Stimulated activated CD4-positive, alpha-beta T cell treated with anti-CD3 and anti-CD28 coated beads, Interleukin-12 subunit alpha, Interleukin-12 subunit beta, amount 100 ng/mL, for 4 hours (primary cell): ENCODE measurements at places on chromosomes 2 and 18.

DNA sequence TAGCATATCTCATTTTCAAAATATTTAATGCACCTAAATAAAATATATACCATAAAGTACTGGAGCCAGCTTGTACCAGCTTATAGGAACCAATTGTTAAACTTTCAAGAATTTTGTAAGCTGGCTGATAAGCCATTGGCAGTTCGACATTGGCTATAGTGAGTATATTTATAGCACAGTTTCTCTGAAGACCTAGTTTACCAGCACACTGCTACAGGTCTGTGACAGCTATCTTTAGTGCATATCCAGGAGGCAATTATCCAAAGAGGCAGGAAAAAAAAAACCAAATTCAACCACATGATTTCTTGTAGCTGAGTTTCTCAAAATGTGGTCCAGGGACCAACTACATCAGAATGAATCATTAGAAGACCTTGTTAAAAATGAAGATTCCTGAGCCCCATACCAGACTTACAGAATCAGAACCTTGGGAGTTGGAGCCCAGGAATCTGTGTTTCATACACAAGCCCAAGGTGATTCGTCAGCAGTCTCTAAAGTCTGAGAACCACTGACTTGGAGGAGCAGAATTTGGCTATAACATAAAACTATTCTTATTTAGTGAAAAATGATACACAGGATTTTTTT lies 279.0 kb upstream of the NRP2 start:
- DNase-seq, result no peak

DNA sequence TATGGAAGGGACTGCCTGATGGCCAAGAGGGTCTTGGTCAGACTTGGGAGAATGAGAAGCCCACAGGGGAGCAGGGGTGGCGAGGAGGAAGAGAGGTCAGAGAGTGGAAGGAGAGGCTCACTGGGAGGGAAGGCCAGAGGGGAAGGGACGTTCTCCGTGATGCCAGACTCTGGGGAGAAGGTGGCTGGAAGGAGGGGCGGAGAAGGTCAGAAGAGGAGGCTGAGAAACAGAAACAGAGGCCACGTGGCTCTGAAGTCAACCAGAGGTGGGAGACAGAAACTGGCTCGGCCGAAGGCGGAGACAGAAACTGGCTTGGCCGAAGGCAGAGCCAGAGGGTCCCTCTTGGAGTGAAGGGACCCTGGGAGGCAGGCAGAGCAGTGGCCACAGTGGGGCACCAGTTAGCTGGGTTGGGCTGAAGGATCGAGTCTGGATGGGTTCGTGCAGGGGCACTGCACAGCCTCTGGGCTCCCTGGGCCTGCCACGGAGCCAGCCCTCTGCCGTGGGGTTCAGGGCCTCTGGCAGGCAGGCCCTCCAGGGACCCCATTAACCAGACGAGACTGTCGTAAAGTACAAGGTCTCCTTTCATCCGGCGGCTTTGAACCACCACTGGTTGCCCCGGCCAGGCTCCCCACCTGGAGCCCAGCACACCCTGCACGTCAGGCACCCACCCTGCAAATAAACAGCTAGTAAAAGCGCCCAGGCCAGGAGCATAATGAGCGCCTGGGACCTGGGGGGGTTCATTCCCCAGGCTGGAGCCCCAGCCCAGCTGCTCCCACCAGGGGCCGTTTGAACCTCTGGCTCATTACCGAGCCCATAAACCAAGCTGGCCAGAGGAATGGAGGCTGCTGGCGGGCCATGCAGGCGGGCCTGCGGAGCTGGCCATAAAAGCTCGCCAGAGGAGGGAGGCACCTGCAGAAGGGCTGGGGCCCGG lies 218.8 kb downstream of the DYSF start:
- no peak for DNase-seq

DNA sequence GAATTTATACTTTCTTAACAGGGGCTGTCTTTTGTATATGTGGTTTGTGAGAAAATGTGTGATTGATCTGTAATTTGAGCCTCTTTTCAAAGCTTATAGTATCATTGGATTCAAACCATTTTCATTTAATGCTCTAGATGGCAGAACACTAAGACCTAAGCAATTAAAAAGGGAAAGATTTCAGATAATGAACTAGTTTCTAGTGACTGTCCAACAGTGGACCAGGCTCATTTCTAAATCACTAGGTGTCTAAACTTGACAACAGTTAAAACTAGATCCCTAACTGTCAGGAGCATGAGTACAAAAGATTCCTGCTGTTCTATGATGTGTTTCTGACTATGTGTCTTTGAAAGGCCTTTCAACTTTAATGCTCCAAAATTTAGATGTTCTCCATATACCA lies 54.6 kb downstream of the ANKRD44 start:
- no peak for DNase-seq

GRCh38 chr2:36374585-36374984 lies 19.0 kb downstream of the CRIM1 start:
- no peak for DNase-seq

GRCh38 chr2:121627525-121628050 lies 21.7 kb downstream of the CLASP1 start:
- DNase-seq, result no peak

DNA sequence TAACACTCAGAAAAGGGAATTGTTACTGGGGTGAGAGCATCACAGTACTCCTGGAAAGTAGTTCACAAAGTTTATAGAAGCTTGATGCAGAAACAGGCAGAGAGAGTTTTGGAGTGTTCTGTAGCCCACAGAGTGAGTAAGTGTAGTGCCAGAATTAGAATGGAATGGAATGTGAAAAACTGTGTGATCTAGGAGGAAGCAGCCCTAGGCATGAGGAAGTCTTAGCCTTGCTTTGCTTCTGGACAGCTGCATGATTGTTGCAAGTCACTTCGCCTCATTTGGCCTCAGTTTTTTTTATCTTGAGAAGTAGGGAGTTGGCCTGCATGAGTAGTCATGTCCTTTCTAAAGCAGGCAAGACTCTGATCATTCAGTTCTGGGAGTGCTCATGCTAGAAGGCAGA lies 10.9 kb downstream of the SERPINB12 start:
- DNase-seq, result no peak

GRCh38 chr2:178819992-178820391 lies 12.8 kb upstream of the TTN start:
- no peak for DNase-seq

DNA sequence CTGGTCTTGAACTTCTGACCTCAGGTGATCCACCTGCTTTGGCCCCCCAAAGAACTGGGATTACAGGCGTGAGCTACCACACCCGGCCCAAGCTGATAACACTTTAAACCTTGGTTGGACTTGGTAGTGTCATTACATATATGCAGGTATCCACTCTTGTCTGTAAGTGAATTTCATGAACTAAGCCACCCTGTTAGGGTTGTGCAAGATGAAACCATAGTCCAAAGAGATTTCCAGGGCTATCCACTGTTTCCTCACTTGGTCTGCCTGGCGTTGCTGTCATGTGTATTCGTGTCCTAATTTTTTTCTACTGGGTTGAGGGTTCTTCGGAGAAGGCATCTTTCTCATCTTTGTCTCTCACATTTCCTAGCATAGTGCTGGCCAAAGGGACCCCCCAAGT lies 203.0 kb downstream of the CAMKMT start:
- no peak for DNase-seq

DNA sequence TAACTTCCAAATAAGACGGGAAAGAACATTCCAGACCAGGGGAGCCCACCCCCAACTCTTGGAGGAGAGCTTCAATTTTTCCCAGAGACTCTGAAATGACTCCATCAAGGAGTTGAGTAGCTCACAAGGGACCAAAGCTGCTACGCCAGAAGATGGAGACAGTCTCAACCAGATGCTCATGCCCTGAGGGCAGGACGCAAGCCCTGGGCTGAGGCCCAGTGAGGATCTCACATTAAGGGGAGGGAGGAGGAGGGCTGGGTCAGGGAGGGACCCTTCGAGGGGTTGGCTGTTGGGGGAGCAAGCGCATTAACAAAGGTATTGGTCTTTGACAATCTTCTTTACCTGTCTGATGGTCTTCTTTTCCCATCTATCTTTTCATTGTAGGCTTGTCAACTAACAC lies 141.3 kb upstream of the SLC1A4 start:
- no peak for DNase-seq

DNA sequence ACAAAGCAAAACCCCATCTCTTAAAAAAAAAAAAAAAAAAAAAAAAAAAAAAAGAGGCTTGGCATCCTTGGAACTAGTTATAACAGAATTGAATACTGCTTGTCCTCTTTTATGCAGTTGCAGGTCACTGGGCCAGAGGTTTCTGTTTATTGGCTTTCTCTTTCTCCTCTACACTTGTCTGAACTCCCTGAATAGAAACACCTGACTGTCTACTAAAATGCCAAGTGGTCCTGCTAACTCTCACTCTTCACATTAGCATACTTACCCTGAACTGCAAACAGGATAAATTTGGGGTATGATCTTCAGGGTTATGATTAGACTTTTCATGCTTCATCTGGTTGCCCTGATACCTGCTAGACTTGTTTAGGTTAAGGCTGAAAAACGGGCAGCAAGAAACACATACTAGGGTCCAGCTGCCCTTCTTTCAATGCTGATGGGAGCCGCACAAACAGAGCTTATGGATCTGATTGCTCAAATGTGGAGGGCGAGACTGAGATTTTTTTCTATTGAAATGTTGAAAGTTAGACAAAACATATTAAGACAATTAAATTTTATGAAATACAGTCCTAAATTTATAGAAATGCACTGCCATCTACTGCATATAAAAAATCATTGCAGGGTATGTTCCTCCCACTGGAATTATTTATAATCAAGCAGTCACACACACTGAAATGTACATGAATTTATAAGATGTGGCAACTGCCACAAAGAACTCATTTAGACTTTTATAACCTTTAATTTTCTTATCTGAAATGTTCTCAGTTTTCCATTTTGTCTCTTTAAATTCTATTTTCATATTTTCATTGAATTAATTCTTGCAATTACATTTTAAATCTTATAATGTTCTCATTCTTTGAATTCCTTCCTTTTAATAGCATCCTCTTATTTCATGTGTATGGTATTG lies 40.8 kb downstream of the GTF3C3 start:
- DNase-seq, result no peak

GRCh38 chr2:54499661-54500060 lies 43.5 kb downstream of the SPTBN1 start:
- DNase-seq, result no peak

DNA sequence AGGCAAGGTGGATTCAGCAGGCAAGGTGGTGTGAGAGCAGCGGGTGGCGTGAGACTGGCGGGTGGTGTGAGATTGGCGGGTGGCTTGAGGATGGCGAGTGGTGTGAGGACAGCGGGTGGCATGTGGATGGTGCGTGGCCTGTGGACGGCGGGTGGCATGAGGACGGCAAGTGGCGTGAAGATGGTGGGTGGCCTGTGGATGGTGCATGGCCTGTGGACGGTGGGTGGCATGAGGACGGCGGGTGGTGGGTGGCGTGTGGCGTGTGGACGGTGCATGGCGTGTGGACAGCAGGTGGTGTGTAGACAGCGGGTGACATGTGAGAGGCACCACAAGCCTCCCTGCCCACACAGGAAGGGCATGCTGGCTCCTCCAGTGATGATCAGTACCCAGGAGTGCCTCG lies 186.9 kb upstream of the SALL3 start:
- DNase-seq, result no peak

- no peak for DNase-seq
Observed at GRCh38 chr2:143132355-143132754, 3.1 kb downstream of the ARHGAP15 start.

DNA sequence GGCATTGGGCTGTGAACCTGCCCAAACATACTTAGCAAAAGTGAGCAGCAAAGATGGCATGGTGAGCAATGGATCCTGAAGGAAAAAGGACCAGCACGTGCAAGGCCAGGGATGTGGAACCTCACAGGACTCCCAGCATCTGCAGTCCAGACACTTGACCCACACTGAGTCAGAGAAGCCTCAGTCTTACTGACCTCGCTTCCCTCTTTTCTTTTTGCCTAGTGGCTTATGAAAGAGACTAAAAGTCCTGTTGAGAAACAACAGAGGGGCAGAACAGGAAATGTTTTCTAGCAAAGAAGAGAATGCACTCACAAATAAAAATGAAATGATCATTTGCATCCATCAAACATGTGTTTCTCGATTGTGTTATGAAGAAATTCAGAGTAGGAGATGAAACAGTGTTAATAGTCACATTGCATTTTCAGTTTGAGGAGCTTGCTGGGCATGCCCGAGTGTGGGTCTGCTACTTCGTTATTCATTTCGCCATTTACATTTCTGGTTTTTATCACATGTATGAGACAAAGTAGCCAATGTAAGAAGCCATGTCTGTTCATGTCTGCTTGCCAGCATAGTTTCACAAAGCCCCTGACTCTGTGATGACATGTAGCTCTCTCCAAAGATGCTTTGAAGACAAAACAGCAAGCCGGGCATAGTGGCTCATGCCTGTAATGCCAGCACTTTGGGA lies 118.4 kb downstream of the INO80D start:
- DNase-seq, result no peak
